Stimulated activated CD8-positive, alpha-beta memory T cell treated with anti-CD3 and anti-CD28 coated beads, Interleukin-15, amount 100 ng/mL, for 24 hours (primary cell): ENCODE measurements at places on chromosomes 2 and 18.

GRCh38 chr2:128535953-128536352 is 217.3 kb upstream of the HS6ST1 start:
- no peak for DNase-seq

GRCh38 chr2:161141033-161141432 is 19.2 kb upstream of the TANK start:
- no peak for DNase-seq

DNA sequence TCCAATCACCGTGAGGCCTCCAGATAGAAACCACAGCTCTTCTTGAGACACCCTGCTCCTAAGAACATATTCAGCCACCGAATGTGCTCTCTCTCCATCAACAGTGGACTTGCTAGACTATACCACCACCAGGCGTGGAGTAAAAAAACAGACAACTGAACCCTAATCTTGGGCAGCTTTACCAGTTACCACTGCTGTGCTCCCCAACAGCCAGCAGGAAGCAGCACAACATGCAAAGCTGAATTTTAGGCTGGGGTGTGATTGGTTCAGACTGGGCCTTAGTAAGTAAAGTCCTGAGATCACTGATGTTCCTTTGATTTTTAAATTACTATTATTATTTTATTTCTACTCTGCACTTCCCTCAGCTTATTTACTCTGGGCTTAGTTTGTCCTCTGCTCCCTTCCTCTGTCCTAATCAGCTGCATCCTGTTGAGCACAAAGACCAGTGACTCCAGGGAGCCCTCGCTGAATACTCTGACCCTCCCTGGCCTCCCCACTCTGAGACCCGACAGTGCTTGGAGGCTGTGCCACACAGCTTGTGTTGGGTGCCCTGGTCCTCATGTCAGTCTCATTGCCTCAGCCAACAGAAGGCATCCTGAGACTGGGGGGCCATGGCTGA is 21.9 kb downstream of the MRPL35 start:
- peak; percentile 29 for DNase-seq

DNA sequence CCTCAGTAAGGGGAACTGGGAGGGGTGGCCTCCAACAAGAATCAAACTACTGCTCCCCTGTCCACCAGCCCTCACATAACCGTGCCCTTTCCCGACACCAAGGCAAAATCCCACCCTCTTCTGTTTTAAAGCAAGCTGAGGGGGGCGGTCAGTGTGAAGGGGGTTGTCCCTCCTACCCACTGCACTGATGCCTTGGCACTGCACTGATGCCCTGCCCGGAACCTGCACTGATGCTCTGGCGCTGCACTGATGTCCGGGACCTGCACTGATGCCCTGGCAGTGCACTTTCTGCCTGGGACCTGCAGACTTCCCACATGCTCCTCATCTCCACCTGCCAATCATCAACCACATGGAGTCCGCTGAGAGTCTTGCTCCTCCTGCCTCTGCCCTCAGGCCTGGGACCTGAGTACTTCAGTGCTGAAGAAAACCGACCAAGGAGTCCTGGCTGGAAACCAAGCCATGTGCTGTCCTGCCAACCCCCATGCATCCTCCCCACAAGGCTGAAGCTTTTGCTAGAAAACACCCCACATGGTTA is 179.5 kb downstream of the SMAD2 start:
- DNase-seq: no peak

DNA sequence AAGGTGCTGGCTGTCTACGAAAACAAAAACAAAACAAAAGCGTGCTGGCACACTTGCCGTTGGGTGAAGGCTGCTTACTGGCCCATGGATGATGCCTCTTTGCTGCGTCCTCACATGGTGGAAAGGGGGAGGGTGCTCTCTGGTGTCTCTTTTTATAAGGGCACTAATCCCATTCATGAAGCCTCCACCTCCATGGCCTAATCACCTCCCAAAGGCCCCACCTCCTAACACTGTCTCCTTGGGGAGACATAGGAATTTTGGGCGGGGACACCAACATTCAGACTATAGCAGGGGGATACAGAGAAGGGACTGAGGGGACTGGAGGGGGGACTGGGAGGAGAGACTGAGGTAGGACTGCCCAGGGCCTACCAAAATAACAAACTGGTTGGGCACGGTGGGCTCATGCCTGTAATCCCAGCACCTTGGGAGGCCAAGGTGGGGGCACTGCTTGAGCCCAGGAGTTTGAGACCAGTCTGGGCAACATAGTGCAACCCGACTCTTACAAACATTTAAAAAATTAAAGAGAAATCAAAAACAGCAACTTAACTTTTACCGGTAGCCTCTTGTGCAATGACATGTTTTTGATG is 14.5 kb downstream of the PTMA start:
- no peak for DNase-seq

GRCh38 chr2:29033172-29033571 is 41.2 kb downstream of the PCARE start:
- no peak for DNase-seq

- DNase-seq: no peak
These were observed 52.1 kb downstream of the CYRIA start for GRCh38 chr2:16613539-16614011.

DNA sequence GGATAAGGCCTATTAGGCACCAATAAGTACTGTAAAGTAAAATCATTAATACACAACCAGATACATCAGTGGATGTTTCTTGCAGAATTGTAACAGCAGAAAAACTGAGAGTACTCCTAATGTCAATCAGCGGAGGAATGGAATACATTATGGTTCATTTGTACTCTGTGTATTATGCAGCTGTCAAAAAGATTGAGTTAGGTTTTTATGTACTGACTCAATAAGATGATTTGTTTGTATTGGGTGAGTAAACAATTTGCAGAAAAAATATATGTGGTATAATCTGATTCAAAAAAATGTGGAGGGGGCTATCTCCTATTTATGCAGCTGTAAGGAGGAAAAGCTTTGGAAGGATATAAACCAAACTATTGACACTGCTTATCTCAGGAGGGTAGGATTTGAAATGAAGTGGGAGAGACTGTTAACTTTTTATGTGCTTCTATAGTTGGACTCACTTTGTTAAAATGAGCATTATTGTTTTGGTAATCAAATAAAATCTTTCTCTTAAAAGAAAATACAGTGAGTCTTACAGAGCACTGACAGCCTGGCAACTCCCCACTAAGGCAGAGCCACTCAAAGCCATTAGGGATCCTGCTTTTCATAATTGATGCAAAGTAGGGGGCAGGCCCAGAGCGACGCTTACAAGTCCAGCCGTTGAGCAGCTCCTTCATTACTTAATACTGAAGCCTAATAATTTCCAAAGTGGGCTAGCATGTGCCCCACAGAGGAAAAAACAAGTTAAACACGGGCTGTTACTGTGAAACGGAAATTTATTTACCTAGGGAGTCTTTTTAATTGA is 168.8 kb downstream of the PHLPP1 start:
- no peak for DNase-seq

- no peak for DNase-seq
These were observed 6.6 kb downstream of the SIX2 start for GRCh38 chr2:45002686-45003085.

GRCh38 chr2:7800031-7800430 is 881.8 kb upstream of the ID2 start:
- no peak for DNase-seq

DNA sequence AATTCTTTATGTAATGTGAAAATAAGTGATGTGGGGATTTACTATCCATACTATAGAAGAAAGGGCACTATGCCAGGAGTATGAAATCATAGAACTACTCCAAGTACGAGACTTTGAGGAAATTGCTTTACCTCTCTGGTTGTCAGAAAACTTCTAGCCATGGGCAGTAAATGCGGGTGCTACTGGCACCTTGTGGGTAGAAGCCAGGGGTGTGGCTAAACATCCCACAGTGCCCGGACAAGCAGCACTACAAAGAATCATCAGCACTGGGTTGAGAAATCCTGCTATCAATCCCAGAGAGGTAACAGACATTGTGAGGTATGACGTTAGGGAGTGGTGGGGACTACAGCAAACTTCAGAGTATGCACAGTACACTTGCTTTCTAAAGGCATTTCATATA is 453.5 kb upstream of the TNP1 start:
- no peak for DNase-seq

GRCh38 chr2:109537565-109538222 is 76.1 kb downstream of the SEPTIN10 start:
- DNase-seq: no peak

- no peak for DNase-seq
These were observed 47.1 kb downstream of the COPS8 start for GRCh38 chr2:237132799-237133198.

DNA sequence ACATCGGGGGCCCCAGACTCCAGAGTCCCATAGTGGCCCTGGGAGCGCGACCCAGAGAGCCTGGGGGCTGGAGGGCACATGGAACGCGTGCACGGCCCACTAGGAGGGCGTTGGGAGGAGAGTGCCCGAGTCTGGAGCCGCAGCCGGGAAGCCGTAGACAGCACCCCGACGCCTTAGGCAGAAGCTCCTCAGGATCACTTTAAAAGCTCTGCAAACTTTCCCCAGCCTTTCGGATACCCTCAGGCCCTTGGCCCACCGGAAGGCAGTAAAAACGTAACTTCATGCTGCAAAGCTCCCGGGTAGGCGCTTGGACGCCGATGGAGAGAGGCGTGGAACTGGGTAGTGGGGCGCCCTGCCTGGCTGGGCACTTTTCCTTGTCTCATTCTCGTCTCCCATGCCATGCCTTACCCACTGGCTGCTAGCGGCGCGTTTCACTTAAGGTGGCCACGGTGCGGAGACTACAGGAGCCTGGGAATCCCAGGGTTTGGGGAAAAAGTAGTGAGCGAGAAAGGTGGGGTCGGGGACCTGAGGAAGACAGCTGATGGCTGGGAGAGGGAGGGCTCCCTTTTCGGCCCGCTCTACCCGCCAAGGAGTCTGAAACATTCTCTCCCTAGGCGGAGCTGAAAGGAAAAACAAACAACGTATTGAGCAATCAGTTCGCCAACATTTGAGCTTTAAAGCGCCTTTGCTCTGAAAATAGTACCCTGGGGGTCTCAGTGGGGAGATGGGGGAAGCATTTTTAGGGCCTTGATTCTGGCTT is 141.8 kb downstream of the MEIS1 start:
- no peak for DNase-seq

DNA sequence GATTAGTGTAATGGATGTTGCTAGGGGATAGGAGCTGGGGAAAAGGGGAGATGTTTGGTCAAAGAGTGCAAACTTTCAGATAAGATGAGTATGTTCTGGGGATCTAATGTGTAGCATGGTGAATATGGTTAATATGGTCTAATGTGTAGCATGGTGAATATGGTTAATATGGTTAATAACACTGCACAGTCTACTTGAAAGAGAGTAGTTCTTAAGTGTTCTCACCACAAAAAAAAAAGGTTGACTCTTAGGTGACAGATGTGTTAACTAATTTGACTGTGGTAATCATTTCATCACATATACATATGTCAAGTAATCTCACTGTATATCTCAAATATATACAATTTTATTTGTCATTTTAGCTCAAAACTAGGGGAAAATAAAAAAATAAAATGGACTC is 121.3 kb upstream of the CD226 start:
- DNase-seq: no peak

- no peak for DNase-seq
These were observed 215.3 kb upstream of the SETBP1 start for GRCh38 chr18:44465381-44465841.

DNA sequence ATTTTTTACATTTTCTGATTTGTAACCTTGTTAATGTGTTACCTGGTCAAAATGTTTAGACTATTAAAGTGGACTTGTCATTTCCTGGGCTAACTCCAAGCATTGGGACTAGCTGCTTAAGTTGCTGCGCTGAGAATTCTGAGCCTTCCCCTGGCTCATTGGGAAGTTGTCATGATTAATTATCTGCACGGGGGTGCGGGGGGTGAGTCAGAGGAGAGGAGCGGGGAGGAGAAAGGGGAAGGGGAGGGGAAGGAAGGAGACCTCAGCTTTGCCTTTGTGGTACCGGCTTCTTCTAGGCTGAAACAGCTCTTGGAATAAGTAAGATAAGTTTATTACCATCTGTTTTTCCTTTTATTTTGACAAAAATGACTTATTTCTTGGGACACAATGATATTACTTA is 52.9 kb upstream of the APCDD1 start:
- DNase-seq: no peak

GRCh38 chr2:212956665-212957607 is 194.5 kb downstream of the IKZF2 start:
- DNase-seq: no peak

DNA sequence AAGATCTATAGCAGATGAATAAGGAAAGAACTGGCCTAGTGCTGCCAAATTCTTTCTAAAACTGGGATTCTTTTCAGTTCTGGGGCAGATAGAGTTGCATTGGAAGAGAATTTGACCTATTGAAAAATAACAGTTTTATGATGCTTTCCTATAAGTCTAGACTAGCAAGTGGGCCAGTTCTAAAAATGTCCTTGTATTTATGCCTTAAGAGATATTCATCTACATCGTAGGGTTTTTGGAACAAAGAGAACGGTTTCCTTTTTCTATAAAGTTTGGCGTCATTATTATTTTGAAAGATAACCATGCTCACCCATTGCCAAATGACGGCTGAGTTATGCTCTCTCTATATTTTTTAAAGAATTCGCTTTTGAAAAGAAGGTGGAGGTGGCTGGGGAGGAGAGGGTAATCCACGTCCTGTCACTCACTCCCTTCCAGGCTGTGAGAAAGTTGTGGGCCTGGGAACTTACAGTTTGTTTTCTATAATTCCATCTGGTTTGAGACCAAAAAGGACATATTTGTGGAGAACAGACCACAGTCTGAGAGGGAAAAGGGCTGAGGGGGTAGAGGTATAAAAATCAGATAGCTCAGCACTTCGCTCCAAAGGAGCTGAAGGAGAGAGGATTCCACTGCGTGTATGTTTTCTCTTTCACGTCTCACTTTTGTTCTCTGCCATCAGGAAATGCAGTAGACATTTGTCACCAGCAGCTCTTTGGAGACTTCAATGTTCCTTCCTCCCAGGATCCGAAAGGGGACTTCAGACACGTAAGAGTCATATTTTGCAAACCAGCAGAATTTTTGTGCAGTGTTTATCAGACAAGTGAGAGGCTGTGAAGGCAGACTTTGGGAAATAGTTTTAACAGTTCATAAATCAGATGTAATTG is 281.9 kb upstream of the FN1 start:
- DNase-seq: no peak

- no peak for DNase-seq
These were observed 8.6 kb downstream of the XRCC5 start for GRCh38 chr2:216117561-216118340.
